ENCODE measurements at places on chromosomes 1 and 21.

DNA sequence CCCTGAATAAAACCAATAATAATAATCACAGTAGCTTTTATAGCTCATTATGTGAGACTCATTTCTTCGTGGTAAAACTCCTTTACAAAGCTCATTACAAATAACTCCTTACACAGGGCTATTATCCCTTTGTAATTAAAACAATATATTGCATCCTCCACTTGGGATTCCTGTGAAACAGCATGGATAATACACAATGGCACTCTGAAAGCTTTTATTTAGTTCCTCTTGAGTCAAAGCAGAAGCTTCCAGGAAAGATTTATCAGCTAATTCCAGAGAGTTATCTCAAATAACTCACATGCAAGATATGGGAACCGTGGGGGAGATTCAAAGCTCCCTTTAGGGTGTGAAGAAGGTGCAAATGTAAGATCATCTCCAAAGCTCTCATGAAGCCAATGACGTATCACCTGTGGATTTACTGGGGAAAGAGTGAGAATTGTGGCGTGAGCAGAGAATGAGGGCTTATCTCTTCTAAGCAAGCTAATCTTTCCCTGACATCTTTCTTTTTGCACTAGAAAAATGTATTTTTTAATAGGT is 60.4 kb upstream of the GJA5 start:
- no peak for DNase-seq

- DNase-seq, result no peak
Observed at GRCh38 chr1:185300152-185300551, 16.9 kb downstream of the IVNS1ABP start.

DNA sequence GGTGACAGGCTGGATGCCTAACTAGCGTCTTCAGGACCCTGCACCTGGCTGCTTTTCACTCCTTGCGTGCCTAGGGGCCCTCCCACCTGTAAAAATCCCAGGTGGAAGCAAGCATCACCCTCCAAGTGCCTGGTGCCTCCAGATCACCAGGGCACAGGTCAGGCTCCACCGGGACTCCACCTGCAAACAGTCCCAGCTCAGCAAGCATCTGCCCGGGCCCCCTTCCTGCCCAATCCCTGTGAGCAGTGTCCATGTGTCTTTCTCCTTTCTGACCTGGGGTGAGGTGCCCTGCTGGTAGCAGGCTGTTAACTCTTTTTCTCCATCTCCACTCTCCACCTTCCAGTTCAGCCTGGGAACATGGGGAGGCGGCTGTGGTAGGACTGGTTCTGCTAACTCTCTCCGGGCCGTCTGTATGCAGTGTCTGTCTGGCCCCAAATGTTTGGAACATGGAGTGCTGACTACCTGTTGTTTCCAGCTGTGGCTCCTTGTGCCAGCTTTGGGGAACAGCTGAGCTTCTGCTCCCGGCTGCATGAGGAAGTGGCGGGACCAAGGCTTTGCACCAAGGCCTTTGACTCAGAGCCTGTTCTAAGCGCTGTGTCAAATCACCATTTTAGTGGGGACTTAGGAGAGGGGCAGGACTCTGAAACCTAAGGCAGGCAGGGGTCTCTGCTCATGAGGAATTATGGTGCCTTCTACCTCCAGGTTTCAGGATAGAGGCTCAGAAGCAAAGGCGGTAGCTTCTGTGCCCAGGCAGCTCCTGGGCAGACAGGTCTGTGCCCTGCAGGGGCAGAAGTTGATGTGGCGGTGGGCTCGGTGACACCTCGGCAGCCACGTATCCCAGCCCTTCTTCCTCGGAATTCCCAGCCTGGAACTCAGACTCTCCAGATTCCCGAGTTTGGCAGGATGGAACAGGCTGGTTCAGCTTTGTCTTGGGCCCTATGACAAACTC is 5.5 kb downstream of the GPR137B start:
- no peak for DNase-seq

DNA sequence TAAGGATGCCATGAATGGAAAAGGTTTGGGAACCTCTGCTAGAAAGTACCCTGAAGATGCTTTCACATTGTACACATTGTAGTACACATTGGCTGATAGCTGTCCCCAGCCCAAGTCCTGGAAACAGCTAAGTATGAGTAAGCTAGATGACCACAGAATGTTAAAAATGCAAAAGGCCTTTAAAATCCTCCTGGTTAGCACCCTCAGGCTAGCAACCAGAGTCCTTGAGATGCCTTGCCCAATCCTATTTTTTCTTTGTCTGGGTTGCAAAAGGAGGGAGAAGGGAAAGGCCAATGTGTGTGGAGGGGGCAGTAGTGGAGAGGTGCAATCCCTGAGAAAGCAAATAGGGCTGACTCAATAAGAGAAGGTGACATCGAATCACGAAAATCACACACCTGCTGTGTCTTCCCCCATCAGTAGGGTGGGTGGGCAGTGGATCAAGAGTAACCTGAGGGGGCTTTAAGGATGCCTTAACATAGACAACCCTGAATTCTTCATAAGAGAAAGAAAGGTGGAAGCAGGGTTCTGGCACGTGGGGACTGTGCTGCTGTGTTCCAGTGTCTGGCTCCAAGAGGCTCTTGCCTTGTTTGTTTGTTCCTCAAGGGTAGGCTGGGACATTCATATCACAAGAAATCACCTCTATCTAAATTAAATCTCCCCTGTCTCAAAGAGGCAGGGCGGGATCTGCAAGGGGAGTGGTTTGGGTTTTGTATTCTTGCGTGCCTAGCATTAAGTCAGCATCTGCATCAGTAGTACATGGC is 266.2 kb upstream of the PLXNA2 start:
- no peak for DNase-seq

DNA sequence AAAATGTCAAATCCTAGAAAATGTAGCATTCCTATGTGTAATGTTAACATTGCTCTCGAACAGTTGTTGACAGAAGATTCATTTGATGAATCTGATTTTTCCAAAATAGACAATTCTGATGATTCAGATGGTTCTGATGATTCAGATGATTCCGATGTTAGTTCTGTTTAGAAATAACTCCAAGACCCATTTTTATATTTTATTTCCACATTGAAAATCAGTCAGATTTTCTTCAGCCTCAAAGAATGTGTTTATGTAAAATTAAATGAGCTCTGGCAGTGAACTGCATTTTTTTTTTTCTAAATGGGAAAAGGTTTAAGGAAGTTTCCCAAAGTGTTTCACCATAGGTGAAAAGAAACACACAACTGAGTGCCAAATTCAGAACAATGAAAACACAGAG is 136.5 kb downstream of the TSEN15 start:
- no peak for DNase-seq

- DNase-seq, result no peak
Observed at GRCh38 chr1:111611986-111612385, 7.6 kb upstream of the RAP1A start.

DNA sequence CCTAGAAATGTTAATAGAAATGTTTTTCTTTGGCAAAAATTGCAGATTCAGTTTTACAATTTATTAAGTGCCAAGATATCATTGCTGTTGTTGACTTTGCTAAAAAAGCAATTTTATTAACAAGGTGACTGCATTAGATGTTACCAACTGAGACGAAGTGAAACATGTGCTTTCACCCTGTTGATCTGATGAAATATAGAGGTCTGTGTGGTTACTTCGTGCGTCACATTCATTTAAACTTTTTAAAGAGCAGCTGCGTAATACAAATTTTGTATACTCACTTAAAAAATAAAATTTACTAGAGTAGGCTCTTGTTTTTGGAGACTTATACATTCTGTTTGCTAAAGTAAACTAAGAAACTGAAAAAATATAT is 465.7 kb downstream of the USP25 start:
- DNase-seq, result peak; percentile 57

- peak; percentile 54 for DNase-seq
Observed at GRCh38 chr1:152110860-152111514, 4.3 kb downstream of the TCHH start.

- DNase-seq, result no peak
Observed at GRCh38 chr1:27863538-27863915, 8.8 kb upstream of the THEMIS2 start.

GRCh38 chr1:99527078-99527477 is 118.8 kb upstream of the PALMD start:
- DNase-seq, result no peak

DNA sequence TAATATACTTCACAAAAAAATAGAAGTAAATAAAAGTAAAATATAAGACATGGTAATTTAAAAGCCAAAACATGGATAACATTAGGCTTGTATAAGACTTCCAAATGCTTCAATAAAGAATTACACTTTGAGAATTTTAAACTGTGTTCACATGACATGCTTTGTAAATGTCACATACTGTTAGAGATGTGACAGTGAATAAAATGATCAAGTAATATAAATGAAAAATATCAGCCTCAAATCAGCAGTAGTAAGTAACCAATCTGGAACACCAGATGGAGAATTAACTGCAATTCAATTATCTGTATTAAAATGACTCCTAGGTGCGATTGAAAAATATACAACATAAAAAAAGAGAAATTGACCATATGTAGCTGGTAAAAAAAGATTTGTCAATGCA is 1260.8 kb downstream of the BRINP3 start:
- no peak for DNase-seq

- DNase-seq, result no peak
Observed at GRCh38 chr1:51558375-51558924, 39.4 kb upstream of the EPS15 start.

- DNase-seq, result no peak
Observed at GRCh38 chr1:24100945-24101737, 10.8 kb downstream of the MYOM3 start.

- no peak for DNase-seq
Observed at GRCh38 chr1:168964478-168964877, 142.0 kb upstream of the ATP1B1 start.

- DNase-seq, result no peak
Observed at GRCh38 chr1:36115200-36115669, 9.8 kb downstream of the COL8A2 start.
